ENCODE measurements at places on chromosomes 2 and 18. TPM values are rescaled to one million over a fixed set of nuclear protein-coding genes. Genes with fewer than 3 reads are reported as not detected.

DNA sequence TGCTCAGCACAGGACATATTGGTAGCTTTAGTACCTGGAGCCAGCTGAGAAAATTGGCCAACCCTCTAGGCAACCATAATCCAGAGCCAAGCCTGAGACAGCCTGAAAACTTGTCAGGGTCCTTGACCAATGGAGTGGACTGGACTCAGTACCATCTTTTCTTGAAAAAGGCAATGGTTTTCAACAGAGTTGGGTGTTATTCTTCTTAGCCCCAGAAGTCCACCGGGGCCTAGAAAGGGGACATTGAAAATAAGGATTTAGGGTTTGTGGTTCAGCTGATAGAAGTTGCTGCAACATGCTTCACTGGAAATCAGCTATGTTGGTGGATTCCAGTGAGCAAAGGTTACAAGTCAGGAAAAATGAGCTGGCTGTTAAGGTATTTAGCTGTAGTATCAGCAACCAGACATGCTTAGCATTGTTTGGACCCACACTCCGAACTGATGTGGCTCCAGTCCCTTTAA lies 22.1 kb upstream of the CNOT11 start:
- no peak for DNase-seq

DNA sequence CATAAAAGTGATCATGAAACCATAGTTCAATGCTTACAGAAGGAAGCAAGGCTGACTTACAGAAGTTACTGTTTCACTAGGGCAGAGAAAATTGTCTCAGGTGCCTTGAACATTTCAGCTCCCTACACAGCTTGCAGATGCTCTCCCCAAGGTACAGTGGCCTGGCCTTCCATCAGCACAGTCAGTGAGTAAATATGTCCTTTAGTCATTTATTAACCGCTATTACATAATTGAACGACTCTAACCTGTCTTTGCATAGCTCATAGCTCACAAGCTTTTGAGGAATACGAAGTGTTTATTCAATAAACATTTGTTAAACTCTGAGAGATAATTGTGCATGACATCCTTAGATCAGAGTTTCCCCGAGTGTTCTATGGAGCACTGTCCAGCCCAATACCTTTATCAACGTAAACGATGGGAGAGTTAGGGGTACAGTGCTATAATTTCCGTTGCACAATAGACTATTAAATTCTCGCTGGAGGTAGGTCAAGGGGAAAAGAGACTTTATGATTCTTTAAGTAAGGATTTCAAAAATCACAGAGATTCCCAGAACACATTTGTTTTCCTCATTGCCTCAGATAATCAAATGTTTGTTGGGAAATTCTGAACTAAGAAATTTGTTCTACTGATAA lies 677.8 kb downstream of the TSN start:
- no peak for DNase-seq

GRCh38 chr2:163641986-163642385 lies 93.8 kb downstream of the FIGN start:
- no peak for DNase-seq

GCG gene
- polyA plus RNA-seq = 2.5 TPM

NRP2 gene
- 11.1 TPM for polyA plus RNA-seq
